ENCODE measurements at places on chromosomes 12 and 14.

GRCh38 chr12:96241846-96242256 is 47.7 kb downstream of the ELK3 start:
- DNase-seq = no peak

DNA sequence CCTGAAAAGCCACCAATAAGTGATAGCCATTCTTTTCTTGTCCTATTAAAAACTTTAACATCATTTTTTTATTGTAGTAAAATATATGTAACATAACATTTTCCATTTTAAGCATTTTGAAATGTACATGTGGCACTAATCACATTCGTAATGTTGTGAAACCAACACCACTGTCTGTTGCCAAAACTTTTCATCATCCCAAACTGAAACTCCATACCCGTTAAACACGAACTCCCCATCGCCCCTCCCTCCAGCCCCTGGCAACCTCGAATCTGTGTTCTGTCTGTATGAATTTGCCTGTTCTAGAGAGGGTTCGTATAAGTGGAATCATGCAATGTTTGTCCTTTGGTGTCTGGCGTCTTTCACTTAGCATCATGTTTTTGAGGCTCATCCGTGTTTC is 75.9 kb downstream of the CCDC92 start:
- DNase-seq = no peak

GRCh38 chr14:55133416-55133815 is 4.4 kb downstream of the LGALS3 start:
- no peak for DNase-seq

DNA sequence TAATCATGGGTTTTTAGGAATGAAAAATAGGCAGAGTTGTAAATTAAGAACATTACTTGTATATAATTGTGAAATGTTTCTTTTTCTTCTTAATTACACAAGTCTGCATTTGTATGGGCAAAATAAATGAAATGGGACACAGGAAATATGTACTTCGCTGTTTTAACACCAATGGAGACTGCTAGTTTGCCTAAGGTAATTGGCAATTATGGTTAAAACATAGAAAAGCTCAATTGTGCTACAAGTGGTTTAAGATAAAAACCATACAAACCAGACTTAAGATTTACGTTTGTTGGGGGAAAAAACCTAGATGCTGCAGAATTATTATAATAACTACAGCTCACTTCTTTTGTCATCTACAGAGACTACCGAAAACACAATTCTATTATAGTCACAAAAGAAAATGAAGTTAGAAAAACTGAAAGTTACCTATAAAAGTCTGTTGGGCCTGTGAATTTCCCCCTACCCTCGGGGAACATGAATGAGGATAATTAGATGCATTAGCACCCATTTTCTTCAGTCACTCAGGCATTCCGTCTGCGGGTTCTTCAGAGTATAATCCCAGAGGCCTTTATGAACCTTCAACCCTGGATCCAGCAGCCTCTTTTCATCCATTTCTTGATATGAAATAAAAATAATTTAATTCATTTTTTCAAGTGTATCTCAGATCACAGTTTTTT is 37.2 kb downstream of the BTBD7 start:
- DNase-seq = no peak

DNA sequence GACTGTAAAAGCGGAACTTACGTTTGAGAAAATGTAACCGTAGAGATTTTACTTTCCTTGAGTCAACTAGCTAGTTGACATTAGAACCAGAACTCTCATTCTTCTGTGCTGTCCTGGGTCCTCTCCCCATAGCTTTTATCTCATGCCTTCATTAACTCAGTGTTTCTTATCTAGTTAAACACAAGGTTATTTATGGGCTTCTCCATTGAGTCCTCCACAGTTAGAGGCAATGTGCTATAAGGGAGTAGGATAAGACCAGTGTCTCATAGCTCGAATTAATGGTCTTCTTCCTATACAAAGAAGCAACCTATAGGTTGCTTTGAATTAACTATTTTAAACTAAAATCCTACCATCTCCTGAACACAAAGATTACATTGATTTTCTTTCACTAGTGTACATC is 129.8 kb downstream of the ACSS3 start:
- no peak for DNase-seq

DNA sequence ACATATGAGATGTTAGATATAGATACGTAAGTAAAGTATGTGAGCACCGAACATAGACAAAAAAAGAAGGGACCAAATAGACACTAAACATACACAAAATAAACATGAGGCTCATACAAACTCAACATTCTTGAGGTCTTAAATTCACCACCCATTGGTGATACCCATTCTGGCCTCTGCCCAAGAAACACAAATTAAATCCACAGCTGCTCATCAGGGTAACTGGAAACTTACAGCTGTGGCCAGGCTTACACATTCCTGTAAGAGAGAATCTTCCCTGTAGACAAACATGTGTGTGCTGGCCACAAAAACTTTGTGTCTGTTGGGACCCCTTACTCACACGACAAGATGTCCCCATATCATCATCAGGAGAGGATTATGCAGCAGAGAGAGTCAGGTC is 22.4 kb downstream of the MAGOHB start:
- no peak for DNase-seq

GRCh38 chr12:109504068-109504467 is 26.6 kb downstream of the UBE3B start:
- DNase-seq = no peak
